ENCODE measurements at places on chromosomes 3 and 15. TPM values are rescaled to one million over a fixed set of nuclear protein-coding genes. Genes with fewer than 3 reads are reported as not detected.

Gene UBAP1L
- total RNA-seq, result 15.2 TPM

Gene KCNAB1
- not detected for total RNA-seq

Gene ADPRH
- 1.2 TPM for total RNA-seq

Gene TGM5
- not detected for total RNA-seq

Gene IREB2
- total RNA-seq, result 65.0 TPM

Gene PARP9
- total RNA-seq, result 26.0 TPM

Gene CCDC9B
- total RNA-seq, result 5.1 TPM

- no peak for DNase-seq
- no peaks in the 10 kb centered on the region for H3K4me1 ChIP-seq
- H3K27ac ChIP-seq, result no peak overlapping the region
- H3K36me3 ChIP-seq, result no peaks in the 10 kb centered on the region
- H3K4me3 ChIP-seq, result no peak overlapping the region
These were observed 82.0 kb upstream of the DAZL start for GRCh38 chr3:16687221-16687620.

- H3K27me3 ChIP-seq, result no peaks in the 10 kb centered on the region
- no peak overlapping the region for H3K4me3 ChIP-seq
- no peak overlapping the region for H3K27ac ChIP-seq
- H3K36me3 ChIP-seq, result no peaks in the 10 kb centered on the region
- H3K4me1 ChIP-seq, result no peaks in the 10 kb centered on the region
These were observed 340.1 kb downstream of the NAALADL2 start for GRCh38 chr3:175198991-175199783.

- no peaks in the 10 kb centered on the region for H3K4me1 ChIP-seq
- H3K36me3 ChIP-seq, result no peaks in the 10 kb centered on the region
- DNase-seq, result no peak
These were observed 53.4 kb downstream of the OXSM start for GRCh38 chr3:25843332-25843731.

GRCh38 chr15:67685008-67685599 lies 140.2 kb upstream of the SKOR1 start:
- no peak for DNase-seq
- no peak overlapping the region for H3K4me3 ChIP-seq

GRCh38 chr3:132488151-132488550 lies 70.8 kb downstream of the DNAJC13 start:
- H3K4me3 ChIP-seq, result no peak overlapping the region
- no peak for DNase-seq
- no peak overlapping the region for H3K27ac ChIP-seq
- peaks cover 17% of the 10 kb centered on the region for H3K36me3 ChIP-seq
- H3K27me3 ChIP-seq, result no peaks in the 10 kb centered on the region

GRCh38 chr15:30001602-30002001 lies 81.2 kb upstream of the GOLGA8J start:
- no peaks in the 10 kb centered on the region for H3K4me1 ChIP-seq
- DNase-seq, result no peak
- no peaks in the 10 kb centered on the region for H3K27me3 ChIP-seq

DNA sequence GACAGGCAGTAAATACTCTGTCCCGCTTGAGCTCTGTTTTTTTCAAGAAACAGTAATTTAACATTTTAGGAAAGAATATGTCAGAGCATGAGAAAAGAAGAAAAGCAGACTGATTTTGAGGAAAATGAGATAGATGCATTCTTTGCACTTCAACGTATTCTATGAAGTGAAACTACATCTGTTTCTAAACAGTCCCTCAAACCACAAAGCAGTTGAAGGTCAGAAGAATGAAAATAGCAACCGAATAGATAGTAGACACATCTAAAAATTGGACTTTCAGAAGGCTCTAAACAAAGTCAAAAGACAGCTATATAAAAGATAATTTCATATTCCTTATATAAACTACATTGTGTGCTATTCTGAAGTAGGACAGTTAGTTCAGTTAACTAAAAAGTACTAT lies 172.6 kb upstream of the LRRC3B start:
- H3K27me3 ChIP-seq, result no peaks in the 10 kb centered on the region
- H3K4me1 ChIP-seq, result no peaks in the 10 kb centered on the region
- H3K36me3 ChIP-seq, result no peaks in the 10 kb centered on the region
- no peak overlapping the region for H3K27ac ChIP-seq
- DNase-seq, result no peak

- no peak overlapping the region for H3K27ac ChIP-seq
- H3K4me1 ChIP-seq, result no peaks in the 10 kb centered on the region
- H3K27me3 ChIP-seq, result no peaks in the 10 kb centered on the region
- DNase-seq, result no peak
- no peak overlapping the region for H3K4me3 ChIP-seq
These were observed 88.3 kb downstream of the ATP10A start for GRCh38 chr15:25774871-25775270.

DNA sequence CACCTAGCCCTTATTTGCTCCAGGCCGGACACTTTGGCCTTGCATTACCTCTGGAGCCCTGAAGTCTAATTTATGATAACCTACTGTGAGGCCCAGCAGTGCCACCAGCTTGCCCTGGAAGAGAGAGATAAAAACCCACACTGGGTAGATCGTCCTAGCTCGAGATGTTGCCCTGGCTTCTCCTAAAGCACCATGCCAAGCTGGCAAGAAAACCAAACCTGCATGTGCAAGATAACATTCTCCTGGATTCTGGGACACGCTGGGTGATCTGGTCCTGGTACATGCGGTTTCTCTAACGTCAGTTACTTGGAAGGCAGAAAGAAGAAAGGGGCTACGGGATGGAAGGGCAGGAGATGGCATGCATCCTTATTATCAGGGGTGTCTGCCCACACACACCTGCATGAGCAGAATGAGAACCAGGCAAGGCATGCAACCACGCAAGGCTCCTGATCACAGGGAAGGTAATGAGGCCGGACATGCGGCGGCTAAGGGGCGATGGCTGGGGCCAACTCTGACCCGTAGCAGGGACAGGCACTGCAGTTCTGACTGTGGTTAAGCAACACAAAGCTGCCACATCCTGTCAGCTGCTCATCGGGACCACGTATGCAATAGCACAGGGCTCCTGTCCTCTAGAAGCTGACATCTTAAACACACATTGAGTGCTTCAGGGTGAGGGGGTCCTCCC lies 73.0 kb downstream of the OXNAD1 start:
- peaks cover 39% of the 10 kb centered on the region for H3K4me1 ChIP-seq
- H3K27me3 ChIP-seq, result no peaks in the 10 kb centered on the region
- peaks cover 6% of the 10 kb centered on the region for H3K36me3 ChIP-seq
- DNase-seq, result peak; percentile 60

- no peak overlapping the region for H3K4me3 ChIP-seq
- no peak overlapping the region for H3K27ac ChIP-seq
- no peaks in the 10 kb centered on the region for H3K4me1 ChIP-seq
These were observed 135.4 kb downstream of the UACA start for GRCh38 chr15:70627734-70628548.

DNA sequence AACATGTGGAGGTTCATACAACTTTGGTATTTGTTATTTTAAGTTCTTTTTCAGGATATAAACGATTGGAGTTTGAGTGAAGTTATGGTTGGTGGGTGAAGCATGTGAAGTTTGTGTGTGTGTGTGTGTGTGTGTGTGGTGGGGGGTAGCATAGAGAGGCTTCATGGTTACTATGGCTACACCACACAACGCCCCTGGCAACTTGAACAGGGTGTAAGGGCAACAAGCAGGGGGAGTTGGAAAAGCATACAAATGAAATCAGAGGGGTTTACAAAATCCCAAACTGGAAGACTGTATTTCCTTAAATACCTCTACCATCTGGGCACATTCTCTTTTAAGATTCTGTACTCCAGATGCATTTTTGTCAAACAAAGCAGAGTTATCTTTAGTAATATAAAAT lies 207.5 kb downstream of the SV2B start:
- no peaks in the 10 kb centered on the region for H3K27me3 ChIP-seq
- H3K4me1 ChIP-seq, result peaks cover 93% of the 10 kb centered on the region
- no peak for DNase-seq
- H3K27ac ChIP-seq, result no peak overlapping the region

GRCh38 chr15:76898102-76898501 lies 7.0 kb downstream of the SCAPER start:
- DNase-seq, result no peak
- H3K27ac ChIP-seq, result no peak overlapping the region
- H3K4me1 ChIP-seq, result peaks cover 8% of the 10 kb centered on the region

DNA sequence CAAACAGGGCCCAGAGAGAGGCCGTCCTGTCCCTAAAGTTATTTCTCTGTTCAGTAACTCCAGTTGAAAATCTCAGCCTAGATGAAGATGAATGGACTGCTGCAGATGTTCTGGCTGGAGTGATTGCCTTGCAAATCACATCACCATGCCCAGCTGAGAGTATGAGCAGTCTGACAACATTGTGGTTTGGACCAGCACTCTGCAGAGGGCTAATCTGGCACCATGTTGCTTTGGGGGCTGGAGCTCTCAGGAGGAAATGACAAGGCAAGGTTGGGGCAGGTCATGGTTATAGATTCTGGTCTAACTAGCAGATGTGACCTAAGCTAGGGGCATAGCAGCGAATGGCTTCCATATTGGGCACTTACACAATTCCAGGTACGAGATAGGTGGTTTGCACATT lies 314.2 kb downstream of the CLSTN2 start:
- H3K27ac ChIP-seq, result no peak overlapping the region
- no peaks in the 10 kb centered on the region for H3K27me3 ChIP-seq
- no peaks in the 10 kb centered on the region for H3K4me1 ChIP-seq

- no peak overlapping the region for H3K4me3 ChIP-seq
- H3K36me3 ChIP-seq, result no peaks in the 10 kb centered on the region
- no peaks in the 10 kb centered on the region for H3K27me3 ChIP-seq
- DNase-seq, result no peak
- no peaks in the 10 kb centered on the region for H3K4me1 ChIP-seq
These were observed 11.0 kb downstream of the POMGNT2 start for GRCh38 chr3:43094851-43095250.

DNA sequence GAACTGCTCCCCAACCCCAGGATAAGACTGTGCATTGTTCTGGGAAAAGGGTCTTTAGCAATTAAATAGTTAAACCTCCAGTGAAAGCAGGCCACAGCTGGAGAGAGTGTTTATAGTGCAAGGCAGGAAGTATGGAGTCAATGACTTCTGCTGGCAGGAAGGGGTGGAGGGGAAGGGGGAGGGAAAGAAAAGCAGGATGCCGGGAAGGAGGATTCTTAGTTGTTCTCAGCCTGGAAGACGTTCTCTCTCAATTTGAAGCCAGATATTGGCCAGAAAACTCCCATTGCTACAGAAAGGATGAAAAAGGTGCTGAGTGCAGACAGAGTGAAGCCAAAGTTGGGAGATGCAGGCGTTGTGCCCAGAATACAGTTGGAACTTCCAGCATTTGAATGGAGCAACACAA lies 35.7 kb upstream of the ACTL6A start:
- no peaks in the 10 kb centered on the region for H3K4me1 ChIP-seq
- no peak overlapping the region for H3K27ac ChIP-seq
- H3K27me3 ChIP-seq, result no peaks in the 10 kb centered on the region
- no peak for DNase-seq
- no peaks in the 10 kb centered on the region for H3K36me3 ChIP-seq
- no peak overlapping the region for H3K4me3 ChIP-seq

- no peaks in the 10 kb centered on the region for H3K4me1 ChIP-seq
- H3K36me3 ChIP-seq, result no peaks in the 10 kb centered on the region
- DNase-seq, result no peak
These were observed 167.8 kb downstream of the ALCAM start for GRCh38 chr3:105534491-105534890.

DNA sequence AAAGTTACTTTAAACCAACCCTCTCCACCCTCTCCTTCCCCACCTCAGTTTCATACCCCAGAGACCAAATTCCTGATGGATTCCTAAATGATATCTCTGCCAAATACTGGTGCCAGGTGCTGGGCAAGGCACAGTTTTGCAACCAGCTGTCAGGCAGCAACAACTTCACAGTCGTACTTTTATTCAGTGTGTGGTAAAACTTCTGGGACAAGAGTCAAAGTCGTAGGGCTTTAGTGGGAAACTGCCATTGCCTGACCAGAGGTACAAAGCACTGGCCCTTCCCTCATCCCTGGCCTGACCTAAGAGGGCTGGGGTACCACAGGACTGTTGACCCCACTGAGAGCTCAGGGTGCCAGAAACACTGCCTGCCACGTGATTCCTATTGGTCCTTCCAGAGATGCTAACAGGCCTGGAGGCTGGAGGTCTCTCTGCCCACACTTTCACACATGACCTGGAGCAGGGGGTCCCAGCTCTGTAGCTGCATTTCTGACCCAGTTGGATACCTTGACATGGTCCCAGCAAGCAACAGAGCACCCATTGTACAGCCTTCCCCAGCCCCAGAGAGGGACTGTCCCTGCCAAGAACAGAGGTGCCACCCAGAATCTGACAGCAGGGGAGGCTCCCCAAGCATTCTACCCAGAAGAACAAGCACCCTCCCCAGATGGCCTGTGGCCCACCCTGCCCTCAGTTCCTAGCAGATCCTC lies 59.9 kb downstream of the LIPC start:
- no peaks in the 10 kb centered on the region for H3K36me3 ChIP-seq
- H3K4me3 ChIP-seq, result no peak overlapping the region
- no peak for DNase-seq
- no peaks in the 10 kb centered on the region for H3K27me3 ChIP-seq

DNA sequence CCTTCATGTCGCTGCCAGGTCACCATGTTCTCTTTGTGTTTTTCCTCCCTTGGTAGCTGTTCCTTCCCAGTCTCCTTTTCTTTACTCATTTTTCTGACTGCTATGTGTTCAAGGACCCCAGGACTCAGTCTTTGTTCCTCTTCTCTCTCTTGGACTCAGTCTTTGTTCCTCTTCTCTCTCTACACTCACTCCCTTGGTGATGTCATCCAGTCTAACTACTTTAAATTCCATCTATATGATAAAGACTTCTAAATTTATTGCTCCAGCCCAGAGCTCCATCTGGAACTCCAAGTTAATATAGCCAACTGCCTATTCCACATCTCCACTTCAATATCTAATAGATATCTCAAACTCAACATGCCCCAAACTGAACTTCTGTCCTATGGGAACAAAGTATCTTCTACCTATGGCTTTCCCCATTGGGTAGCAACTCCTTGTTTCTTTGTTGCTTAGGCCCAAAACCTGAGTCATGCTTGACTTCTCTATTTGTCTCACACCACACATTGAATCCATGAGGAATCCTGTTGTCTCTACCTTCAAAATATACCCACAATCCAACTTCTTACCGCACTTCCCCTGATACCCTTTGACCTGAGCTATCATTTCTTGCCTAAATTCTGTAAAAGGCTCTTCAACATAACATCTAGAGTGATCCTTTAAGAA lies 4.9 kb upstream of the DYNC1LI1 start:
- no peak for DNase-seq
- H3K36me3 ChIP-seq, result no peaks in the 10 kb centered on the region
- H3K27me3 ChIP-seq, result no peaks in the 10 kb centered on the region
- H3K4me1 ChIP-seq, result peaks cover 24% of the 10 kb centered on the region
- H3K4me3 ChIP-seq, result no peak overlapping the region

- DNase-seq, result no peak
- no peak overlapping the region for H3K4me3 ChIP-seq
- no peaks in the 10 kb centered on the region for H3K4me1 ChIP-seq
- no peaks in the 10 kb centered on the region for H3K27me3 ChIP-seq
These were observed 19.4 kb upstream of the PRR20G start for GRCh38 chr3:127307112-127307835.

- H3K27me3 ChIP-seq, result no peaks in the 10 kb centered on the region
- H3K4me3 ChIP-seq, result no peak overlapping the region
- no peak overlapping the region for H3K27ac ChIP-seq
- no peak for DNase-seq
- peaks cover 43% of the 10 kb centered on the region for H3K4me1 ChIP-seq
- no peaks in the 10 kb centered on the region for H3K36me3 ChIP-seq
These were observed 150.6 kb downstream of the TPRG1 start for GRCh38 chr3:189322339-189322738.

Measured in CD4-positive, alpha-beta memory T cell (primary cell).